ENCODE measurements at places on chromosomes 16 and 17.

GRCh38 chr17:4150096-4150495 lies 7.1 kb downstream of the CYB5D2 start:
- DNase-seq, result no peak

- DNase-seq, result no peak
Measured at GRCh38 chr16:81808933-81809480, 29.9 kb downstream of the PLCG2 start.

GRCh38 chr16:58096249-58096648 lies 32.9 kb downstream of the CFAP20 start:
- no peak for DNase-seq

DNA sequence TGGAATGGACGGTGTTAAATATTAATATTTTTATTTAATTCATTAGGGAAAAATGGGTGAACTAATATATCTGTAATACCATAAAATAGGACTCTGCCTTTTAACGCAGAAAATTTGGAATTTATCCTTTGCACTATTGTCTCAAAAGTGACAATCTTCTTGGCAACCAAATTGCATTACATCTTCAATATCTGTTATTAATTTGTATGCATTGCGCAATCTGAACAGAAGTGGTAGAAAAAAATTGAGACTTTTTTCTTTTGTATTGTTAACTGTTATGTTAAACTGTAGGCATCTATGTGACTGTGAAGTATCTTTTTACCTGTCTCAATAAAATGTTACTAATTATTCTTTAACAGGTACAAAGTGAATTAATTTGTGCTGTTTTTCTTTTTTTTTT lies 55.6 kb downstream of the PPM1E start:
- no peak for DNase-seq

DNA sequence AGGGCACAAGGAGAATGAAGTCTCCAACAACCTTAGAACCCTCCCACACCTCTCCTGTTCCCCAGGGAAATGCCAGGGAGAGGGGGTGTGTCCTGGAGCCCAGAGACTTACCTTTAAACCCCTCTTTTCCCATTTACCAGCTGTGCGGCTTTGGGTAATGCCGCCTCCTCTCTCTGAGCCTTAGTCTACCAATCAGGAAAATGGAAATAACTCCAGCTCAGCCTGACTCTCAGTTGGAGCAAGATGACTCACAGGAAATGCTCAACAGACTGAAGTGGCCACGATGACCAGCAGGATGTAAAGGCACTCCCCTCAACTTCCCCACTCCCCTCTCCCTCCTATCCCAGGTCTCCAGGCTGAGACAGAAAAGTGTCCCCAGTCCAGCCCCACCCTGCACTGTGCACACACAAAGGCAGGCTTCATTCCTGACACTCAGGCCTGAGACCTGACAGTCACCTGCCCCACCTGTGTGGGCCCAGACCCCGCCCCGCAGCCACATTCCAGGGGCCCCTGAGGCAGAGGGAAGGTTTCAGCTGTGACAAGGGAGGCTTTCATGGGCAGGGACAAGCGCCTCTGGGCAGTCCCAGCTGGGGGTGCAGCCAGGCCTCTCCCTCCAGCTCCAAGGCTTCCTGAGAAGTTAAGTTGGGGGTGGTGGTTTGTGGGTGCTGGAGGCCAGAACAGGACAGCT lies 3.0 kb upstream of the KRT15 start:
- DNase-seq, result no peak

DNA sequence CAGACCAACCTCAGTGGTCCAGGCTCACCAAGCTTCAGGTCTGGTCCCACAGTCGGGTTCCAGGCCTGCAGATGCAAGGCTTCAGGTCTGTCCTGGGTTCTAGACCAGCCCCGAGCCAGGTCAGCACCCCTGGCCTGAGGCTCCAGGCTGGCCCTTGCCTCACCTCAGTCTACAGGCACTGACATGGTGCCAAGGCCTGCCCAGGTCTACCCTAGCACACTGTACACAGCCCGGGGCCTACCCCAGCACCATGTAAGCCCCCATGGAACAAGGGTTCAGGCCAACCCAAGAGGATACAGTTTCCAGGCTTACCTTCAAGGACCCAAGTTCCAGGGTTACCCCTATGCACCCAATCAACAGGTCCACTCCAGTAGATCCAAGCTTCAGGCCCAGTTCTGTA lies 26.8 kb downstream of the ZFP1 start:
- DNase-seq, result no peak

DNA sequence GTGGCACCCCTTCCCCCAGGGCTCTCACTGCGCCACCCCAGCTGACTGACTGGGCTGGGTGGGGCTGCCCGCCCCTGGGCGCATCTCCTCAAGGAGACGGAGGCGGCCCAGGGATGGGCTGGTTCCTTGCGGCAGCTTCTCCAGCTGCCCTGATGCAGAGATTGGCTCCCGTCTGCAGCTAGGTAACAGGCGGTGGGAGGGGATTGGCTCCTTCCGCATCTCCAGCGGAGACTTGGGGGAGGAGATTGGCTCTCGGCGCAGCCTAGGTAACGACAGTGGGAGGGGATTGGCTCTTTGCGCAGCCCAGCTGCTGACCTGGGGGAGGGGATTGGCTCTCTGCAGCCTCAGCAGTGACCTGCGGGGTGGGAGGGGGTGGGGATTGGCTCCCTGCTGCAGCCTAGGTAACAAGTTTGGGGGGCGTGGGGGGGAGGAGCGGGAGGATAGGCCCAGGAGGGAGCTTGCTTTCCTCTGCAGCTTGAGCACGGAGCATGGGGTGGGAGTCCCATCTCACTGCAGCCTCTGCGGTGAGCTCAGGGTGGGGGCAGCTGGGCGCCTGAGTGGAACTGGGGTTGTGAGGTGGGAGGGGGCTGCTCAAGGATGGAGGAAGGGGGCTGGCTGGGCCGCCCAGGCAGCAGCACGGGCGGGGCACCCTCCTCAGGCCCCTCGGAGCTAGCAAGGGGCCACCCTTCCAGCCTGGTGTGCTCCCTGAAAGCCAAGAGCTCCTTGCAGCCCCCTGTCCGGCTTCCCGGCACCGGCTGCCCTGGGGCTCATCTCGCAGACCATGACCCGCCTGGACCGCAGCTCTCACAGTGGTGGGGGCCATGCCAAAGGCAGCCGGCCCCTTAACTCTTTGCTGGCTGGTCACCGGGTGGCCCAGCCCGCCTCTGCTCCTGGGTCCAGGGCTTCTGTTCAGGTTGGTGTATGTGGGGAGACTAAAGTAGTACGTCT lies 6.4 kb downstream of the NFE2L1 start:
- no peak for DNase-seq

- DNase-seq, result no peak
Measured at GRCh38 chr17:17779015-17779611, 57.7 kb downstream of the SREBF1 start.

- no peak for DNase-seq
Measured at GRCh38 chr17:1574697-1575471, 12.3 kb upstream of the PITPNA start.

DNA sequence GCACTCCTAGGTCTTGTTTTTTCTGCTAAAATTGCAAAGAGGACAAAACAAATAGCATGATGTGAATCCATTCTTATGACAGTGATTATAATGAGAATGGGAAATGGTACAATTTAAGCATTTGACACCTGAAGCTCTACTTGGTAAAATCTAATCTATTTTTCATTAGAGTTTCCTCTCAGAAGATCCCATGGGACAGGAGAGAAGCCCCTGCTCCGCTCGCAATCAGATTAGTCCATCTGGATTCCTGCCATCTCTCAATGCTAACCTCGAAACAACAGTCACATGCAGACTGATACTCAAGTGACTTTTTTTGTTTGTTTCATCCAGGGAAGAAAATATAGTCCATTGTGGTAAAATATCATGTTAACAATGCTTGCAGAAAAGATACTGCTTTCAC lies 107.4 kb upstream of the TOM1L1 start:
- DNase-seq, result no peak

DNA sequence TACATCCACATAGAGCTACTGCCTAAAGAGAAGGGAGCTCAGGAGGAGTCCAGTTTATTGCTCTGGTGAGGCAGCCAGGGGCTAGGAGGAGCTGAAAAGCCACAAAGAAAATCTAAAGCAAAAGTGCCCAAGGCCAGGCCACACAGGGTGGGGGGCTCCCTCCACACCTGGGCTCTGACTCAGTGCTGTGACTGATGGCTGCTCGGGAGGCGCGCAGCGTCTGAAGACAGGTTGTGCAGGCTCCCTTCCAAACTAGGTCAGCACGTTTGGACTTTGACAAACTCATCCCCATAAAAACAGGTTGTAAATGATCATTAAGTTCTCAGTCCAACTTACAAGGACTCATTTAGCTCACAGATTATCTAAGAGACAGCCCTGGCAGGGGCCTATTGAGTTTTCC lies 22.2 kb upstream of the LCMT1 start:
- no peak for DNase-seq

DNA sequence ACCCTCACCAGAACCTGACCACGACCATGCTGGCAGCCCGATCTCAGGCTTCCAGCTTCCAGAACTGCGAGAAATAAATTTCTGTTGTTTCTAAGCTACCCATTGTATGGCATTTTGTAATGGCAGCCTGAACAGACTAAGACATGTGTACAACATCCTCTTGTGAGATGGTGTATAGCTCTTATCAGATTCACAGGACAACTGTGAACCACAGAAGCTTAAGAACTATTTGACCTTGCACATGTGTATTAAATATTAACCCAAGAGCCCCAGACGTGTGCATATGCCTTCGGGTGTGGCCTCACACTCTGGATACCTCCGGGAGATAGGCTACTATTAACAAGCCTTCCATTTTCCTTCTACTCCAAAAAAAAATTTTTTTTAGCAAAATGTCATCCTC lies 248.9 kb downstream of the SLC39A11 start:
- DNase-seq, result no peak

GRCh38 chr16:8173111-8173644 lies 417.1 kb downstream of the TMEM114 start:
- DNase-seq, result no peak

- DNase-seq, result no peak
Measured at GRCh38 chr16:86355531-86355930, 154.8 kb upstream of the FOXF1 start.

- DNase-seq, result no peak
Measured at GRCh38 chr17:57120814-57121213, 35.8 kb downstream of the AKAP1 start.

DNA sequence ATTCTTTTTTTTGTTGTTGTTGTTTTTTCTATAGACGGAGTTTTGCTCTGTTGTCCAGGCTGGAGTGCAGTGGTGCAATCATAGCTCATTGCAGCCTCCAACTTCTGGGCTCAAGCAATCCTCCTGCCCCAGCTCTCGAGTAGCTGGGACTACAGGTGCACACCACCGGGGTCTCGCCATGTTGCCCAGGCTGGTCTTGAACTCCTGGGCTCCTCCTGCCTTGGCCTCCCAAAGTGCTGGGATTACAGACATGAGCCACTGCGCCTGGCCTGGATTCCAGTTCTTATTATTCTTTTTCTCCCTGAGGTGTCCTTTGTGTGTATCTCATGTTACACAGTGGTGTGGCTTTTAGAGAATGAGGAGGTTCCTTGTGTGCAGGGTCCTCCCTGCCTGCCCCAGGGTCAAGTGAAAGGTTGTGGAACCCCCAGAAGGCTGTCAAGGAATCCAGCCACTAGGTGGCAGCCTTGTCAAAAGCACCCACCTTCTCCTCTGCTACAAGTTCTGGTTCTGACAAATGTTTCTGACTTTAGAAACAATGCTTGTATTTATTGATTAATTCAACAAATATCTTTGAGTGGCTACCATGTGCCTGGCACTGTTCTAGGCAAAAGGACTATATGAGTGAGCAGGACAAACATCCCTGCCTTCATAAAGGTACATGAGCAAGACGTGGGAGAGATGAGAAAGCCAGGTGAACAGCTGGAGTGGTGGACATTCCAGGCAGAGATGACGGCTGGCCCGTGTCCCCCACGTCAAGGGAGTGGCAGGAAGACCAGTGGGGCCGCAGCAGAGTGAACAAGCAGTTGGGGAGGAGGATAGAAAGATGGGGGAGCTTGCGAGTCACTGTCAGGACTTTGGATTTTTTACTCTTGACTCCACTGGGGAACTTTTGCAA lies 112.4 kb downstream of the SPECC1 start:
- DNase-seq, result peak; percentile 56

GRCh38 chr17:77885678-77886386 lies 72.7 kb upstream of the TNRC6C start:
- DNase-seq, result no peak

DNA sequence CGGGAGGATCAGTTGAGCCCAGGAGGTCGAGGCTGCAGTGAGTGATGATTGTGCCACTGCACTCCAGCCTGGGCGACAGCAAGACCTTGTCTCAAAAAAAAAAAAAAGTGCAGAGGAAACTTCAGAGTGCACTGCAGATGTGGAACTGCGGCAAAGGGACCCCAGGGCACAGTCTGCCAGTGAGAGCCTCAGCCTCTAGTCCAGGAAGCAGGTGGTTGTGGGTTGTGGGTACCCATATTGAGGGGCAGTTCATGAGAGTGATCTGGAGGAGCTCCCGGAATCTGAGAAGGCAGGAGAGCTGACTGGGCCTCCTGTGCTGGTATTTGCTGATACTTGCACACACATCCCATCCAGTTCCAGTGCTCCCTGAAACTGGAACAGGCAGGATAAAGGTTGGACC lies 13.1 kb downstream of the FOXN1 start:
- DNase-seq, result no peak

GRCh38 chr17:38797828-38798227 lies 1.5 kb downstream of the PIP4K2B start:
- no peak for DNase-seq

DNA sequence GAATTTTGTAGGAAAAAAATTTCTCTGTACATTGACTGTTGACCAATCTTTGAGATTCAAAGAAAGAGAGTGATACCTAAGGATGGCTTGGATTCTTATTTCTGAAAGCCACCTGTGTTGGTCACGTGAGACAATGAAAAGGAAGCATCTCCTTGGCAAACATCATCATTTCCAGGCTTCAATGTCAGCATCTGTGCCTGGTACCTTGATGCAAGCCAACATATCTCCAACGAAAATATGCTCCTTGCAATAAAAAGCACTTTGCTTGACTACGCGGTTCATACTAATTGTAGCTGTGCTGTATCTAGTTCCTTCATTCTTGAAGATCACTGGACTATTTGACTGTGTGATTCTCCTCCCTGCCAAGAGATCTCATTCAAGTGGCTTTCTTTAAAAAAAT lies 503.4 kb upstream of the PSMD7 start:
- no peak for DNase-seq

DNA sequence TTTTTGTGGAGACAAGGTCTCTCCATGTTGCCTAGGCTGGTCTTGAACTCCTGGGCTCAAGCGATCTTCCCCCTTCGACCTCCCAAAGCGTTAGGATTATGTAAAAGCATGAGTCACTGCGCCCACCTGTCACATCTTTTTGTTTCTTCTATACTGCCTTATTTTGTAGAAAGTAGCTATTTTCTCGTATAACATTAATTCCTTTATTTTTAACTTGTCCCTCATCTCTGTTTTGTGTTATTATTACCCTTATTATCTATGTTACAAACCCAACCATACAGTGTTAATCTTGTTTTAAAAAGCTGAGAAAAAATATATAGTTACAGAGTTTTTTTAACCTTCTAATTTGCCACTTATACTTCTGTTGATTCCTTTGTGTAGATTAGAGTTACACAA lies 1.4 kb upstream of the TXNDC11 start:
- DNase-seq, result no peak

DNA sequence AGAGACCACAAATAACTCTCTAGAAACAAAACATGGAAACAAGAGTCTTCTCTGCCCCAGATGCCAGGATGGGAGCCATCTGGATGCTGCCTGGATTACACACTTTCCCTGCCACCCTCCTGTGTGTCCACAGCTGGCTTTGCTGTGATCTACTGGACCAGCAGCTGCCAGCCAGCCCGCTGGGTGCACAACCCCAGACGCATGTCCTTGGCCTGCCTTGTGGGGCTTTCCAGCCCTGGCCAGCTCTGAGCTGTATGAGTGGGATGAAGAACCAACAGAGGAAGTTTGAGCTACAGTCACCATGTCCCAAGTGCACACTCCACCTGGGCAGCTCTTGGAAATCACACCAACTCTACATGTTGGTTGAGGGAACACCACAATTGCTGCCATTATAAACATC lies 57.0 kb upstream of the TNRC6C start:
- DNase-seq, result no peak

Measured in effector CD4-positive, alpha-beta T cell (primary cell).